ENCODE measurements at places on chromosomes 13 and 19. TPM values are rescaled to one million over a fixed set of nuclear protein-coding genes. Genes with fewer than 3 reads are reported as not detected.

GRCh38 chr19:3866910-3867638 lies 1.8 kb downstream of the ZFR2 start:
- no peak for DNase-seq

DNA sequence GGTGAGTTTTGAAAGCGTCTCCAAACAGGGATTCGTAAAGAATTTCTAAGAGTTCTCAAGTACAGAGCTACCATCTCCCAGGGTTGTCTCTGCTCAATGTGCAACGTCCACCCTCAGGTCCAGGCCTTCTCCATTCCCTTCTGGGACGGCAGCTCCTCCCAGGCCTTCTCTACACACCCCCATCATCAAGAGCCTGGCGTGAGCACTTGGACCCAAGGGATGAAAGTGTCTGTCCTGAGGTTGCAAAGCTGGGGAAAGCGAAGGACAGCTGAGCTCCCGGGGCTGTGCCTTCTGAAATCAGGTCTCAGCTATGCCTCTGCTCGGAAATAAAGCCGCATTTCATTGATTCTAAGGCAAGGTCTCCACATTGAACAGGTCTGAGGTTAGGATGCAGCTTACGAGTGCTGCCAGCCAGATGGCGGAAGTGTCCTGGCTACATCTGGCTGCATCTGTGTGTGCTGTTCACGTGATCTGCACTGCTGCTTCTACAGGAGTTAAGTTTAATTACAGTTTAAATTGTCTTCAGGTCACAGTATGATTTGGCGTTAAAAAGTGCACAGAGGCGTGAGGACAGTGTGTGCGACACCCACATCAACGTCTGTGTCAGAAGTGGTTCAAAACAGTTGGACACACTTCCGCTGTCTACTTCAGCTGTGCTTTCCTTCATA lies 27.0 kb upstream of the MIER2 start:
- DNase-seq, result no peak

DNA sequence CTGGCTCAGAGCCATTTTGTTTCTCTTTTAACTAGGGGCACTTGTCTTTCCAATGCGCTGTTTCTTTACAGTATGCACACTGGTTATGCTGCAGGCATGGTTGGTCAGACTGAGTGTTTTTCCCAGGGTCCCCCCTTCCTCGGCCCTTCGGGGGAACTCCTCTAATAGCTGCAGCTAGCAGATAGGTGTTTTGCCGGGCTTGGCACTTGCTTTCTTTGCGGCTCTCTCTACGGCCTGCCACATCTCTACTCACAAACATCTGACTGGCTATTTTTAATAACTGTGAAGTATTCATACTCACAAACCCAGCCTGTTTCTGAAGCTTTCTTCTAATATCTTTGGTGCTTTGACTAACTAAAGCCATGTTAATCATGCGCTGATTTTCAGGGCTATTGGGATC lies 89.4 kb downstream of the SLC25A15 start:
- no peak for DNase-seq

ZNF526 gene
- 12.3 TPM for total RNA-seq

GRCh38 chr13:66040506-66040905 lies 1189.6 kb downstream of the PCDH9 start:
- DNase-seq, result no peak

GRCh38 chr19:44661205-44661604 lies 10.1 kb upstream of the CEACAM19 start:
- no peak for DNase-seq

GRCh38 chr13:48066310-48066989 lies 28.5 kb downstream of the MED4 start:
- DNase-seq, result no peak

GRCh38 chr13:27396252-27396846 lies 28.1 kb upstream of the GTF3A start:
- DNase-seq, result no peak

DNA sequence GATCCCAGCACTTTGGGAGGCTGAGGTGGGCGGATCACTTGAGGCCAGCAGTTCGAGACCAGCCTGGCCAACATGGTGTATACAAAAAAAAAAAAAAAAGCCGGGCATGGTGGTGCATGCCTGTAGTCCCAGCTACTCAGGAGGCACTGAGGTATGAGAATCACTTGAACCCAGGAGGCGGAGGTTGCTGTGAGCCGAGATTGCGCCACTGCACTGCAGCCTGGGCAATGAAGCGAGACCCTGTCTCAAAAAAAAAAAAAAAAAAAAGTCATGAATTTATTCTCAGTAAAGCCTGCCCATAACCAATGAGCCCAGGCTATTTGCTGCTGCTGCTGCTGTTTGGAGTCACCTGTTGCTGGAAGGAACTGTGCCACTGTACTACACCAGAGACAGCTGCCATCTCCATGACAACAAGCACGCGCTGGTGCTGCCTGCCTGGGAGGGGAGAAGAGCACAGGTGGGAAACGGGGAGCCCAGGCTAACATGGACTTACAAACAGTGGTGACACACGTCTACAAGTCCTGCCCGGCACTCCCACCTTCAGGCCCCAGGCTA lies 11.3 kb downstream of the ZFR2 start:
- no peak for DNase-seq

All from aorta (tissue), 5 donors.